Stimulated activated CD4-positive, alpha-beta T cell treated with anti-CD3 and anti-CD28 coated beads, TNF-alpha, amount 100 ng/mL, for 1 hour (primary cell): ENCODE measurements at places on chromosomes 13 and 19.

GRCh38 chr19:49356382-49356781, 5.8 kb downstream of the TEAD2 start:
- DNase-seq: no peak

DNA sequence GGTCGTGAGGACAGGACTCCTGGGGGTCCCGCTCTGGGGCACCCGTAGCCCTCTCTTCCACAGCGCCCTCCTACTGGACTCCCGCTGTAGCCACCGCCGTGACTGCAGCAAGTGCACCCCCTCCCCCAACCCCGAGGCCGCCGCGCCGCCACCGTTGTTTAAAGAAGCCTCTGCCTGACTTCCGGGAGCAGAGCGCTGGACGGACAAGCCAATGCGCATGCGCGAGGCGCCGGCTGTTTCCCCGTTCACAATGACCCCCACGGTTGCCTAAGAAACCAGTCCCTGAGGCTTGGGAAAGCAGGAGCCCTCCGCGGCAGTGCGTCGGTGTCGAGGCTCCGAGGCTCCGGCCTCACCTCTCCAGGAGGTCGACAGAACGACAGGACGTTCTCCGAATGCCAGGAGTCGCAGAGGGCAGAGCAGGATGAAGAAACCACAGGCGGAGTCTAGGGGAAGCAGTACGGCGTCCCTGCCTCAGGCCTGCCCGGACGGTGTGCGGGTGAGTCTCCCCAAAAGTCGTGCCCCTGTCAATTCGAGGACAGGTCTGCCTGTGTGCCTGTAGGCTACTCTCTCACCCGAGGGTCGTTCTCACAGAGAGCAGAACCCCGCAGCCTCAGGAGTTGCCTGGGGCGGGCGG, 70.5 kb upstream of the ZNF420 start:
- peak; percentile 17 for DNase-seq

- DNase-seq: no peak
Measured at GRCh38 chr13:60509601-60510386, 112.8 kb downstream of the TDRD3 start.

- no peak for DNase-seq
Measured at GRCh38 chr19:21468791-21469190, 36.6 kb upstream of the ZNF429 start.

DNA sequence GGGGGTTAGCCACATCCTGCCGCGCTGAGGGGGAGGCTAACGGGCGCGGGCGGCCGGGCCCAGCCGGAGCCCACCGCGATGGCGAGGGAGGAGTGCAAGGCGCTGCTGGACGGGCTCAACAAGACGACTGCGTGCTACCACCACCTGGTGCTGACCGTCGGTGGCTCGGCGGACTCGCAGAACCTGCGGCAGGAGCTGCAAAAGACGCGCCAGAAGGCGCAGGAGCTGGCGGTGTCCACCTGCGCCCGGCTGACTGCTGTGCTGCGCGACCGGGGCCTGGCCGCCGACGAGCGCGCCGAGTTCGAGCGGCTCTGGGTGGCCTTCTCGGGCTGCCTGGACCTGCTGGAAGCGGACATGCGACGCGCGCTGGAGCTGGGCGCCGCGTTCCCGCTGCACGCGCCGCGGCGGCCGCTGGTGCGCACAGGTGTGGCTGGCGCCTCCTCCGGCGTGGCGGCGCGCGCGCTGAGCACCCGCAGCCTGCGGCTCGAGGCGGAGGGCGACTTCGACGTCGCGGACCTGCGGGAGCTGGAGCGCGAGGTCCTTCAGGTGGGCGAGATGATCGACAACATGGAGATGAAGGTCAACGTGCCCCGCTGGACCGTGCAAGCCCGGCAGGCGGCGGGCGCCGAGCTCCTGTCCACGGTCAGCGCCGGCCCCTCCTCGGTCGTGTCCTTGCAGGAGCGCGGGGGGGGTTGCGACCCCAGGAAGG, 692 bp downstream of the RGS9BP start:
- DNase-seq: peak; percentile 8

- DNase-seq: no peak
Measured at GRCh38 chr19:1232652-1233072, 5.1 kb downstream of the CBARP start.

DNA sequence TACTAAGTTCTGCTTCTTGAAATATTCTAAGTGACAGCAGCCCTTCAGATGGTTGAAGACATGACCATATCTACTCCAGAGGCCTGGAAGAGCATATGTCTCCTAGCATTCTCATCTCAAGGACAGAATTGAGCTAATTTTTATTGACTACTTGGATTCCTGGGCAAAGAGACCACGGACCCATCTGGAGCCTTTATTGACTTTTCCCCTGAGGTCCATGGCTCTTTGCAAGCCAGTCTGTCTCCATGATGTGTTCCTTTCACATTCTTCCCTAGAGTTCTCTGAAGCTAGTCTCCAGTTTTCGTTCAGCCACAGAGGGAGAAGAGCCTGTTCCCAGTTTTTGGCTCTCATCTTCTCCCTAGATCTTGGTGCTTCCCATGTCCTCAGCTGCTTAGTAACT, 202.7 kb downstream of the PCCA start:
- DNase-seq: no peak
